ENCODE measurements at places on chromosomes 16 and 17.

- DNase-seq, result no peak
These were observed 119.2 kb downstream of the PITPNC1 start for GRCh38 chr17:67496286-67496685.

- no peak for DNase-seq
These were observed 58.1 kb upstream of the TANC2 start for GRCh38 chr17:62907961-62908360.

- no peak for DNase-seq
These were observed 24.8 kb upstream of the CDRT4 start for GRCh38 chr17:15492186-15492585.

DNA sequence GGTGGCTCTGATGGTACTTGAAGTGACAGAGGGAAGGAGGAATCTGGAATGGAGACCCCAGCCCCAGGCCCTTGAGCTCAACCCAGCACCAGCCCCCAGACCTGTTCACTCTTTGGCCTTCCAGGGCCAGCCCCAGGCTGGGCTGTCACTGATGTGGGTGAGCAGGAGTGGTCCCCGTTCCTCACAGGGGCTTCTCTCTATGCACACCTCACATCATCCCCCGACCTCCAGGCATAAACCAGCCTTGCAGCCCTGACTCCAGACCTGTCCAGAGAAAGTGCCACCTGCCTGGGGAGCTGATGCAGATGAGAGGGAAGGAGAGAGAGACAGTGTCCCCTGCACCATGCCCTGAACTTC lies 182.6 kb upstream of the SDK2 start:
- DNase-seq, result no peak

DNA sequence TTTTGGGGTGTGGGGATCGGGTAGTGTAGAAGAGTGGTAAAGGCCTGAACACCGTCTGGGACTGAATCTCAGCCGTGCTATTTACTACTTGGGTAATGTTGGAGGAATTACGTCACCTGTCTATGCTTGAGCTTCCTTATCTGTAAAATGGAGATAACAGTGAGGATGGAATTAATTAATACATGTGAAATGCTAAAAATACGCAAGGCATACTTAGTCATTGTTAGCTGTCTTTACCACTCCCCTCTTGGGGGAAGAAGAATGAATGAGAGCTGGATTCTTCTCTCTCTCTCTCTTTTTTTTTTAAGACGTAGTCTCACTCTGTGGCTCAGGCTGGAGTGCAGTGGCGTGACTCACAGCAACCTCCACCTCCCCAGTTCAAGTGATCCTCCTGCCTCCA lies 41.1 kb upstream of the TANGO6 start:
- DNase-seq, result no peak

- no peak for DNase-seq
These were observed 220.3 kb upstream of the MON1B start for GRCh38 chr16:76970745-76971099.

- DNase-seq, result no peak
These were observed 897 bp downstream of the OMG start for GRCh38 chr17:31296142-31296541.

- no peak for DNase-seq
These were observed 40.7 kb downstream of the DNAJA2 start for GRCh38 chr16:46932802-46933201.

DNA sequence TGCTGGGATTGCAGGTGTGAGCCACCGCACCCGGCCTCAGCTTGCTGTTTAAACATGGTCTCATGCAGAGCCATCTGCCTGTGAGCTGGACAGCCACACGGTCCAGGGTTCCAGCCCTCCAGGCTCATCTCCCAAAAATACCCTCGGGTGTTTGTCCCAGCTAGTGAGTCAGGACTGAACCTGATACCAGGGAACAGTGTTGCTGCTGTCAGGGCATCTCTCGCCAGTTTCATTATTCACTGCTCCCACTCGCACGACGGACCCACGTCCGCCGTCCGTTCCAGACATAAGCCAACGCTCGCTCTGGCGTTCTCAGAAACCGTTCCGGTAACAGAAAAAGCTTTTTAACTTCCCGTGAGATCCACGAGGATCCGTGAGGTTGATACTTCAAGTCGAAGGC lies 77.6 kb downstream of the NXN start:
- no peak for DNase-seq

- DNase-seq, result peak; percentile 86
These were observed at the start of gene RPL19 for GRCh38 chr17:39200070-39200879. Gene RPL19 (plus strand): TSS chr17:39200283. CDS start chr17:39200345, 62 bp downstream.

GRCh38 chr16:27174798-27175197 lies 28.5 kb upstream of the KDM8 start:
- DNase-seq, result no peak

- no peak for DNase-seq
These were observed 24.8 kb downstream of the TMC7 start for GRCh38 chr16:19008245-19009169.

- peak; percentile 61 for DNase-seq
These were observed 5.3 kb upstream of the CDR2L start for GRCh38 chr17:74981979-74982662.

DNA sequence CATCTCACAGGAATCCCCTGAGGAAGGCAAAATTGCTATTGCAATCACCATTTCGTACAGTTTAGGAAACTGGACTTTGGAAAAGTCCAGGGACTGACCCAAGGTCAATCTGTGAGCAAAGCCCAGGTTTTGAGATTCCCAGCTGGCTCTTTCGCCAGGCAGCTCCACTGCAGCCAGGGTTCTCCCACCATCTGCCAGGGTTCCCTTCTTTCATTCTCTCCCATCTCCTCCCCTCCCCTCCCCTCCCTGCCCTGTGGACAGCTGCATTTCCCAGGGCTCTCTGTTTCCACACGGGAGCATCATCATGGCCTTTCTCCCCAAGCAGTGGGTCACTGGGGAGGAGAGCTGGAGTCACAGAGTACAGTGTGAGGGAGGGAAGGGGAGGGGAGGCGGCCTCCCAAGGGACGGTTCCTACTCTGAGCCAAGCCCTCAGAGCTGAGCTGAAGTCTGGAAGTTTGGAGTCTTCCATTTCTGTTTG lies 11.9 kb upstream of the GSDMA start:
- DNase-seq, result no peak

- no peak for DNase-seq
These were observed 32.5 kb upstream of the RAI1 start for GRCh38 chr17:17648762-17649161.

DNA sequence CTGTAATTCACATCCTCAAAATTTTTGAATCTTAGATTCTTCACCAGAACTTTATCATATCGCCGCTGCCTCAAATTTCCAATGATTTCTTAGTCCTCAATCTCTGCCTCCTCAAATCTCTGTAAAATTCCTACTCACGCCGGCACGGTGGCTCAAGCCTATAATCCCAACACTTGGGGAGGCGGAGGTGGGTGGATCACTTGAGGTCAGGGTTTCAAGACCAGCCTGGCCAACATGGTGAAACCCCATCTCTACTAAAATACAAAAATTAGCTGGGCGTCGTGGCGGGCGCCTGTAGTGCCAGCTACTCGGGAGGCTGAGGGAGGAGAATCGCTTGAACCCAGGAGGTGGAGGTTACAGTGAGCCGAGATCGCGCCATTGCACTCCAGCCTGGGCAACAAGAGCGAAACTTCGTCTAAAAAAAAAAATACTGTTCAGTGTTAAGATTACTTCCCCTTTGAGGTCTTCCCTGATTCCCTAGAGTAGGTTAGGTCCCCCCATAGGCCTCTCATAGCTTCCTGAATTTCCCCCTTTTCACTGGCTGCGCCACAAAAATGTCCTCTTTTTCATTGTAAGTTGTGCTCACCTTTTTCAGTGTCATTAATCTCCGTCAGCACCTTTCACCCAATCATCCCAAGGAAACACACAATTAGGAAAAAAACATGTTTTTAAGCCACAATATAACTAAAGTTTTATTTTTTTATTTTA lies 919 bp upstream of the CBX1 start:
- no peak for DNase-seq

DNA sequence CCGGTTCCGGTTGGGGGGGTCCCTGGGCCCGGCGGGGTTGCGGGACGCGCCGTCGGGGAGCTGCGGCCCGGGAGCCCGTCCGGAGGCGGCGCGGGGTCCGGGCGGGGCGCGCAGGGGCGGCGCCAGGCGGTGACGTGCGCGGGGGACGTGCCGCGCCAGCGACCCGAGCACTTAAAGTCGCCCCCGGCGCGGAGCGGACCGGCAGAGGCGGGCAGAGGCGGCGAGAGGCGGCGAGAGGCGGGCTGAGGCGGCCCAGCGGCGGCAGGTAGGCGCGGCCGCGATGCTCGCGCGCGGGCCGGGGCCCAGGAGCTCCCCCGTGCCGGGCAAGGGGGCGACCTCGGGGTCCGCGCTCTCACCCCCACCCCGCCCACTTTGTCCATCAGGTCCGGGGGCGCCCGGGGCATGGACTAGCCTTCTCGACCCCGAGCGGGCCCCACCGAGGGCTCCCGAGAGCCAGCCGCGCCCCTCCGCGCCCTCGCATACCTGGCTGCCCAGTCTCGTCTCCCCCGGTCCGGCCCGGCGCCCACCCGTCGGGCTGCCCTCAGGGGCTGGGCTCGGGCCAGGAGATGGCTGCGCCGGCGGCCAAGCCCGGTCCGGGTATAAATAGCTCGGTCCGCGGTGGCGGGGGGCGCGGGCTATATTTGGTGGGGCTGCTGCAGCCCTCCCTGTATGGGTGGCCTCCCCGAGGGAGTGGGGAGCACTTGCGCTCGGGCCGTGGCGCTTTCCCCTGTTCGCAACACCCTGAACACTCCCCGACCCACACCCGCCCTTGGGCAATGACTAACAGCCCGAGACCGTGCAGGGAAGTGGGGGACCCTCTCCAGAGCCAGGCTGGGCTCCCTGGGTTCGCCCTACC lies at the start of gene SLC16A3:
TSS of gene SLC16A3 (plus strand) at position 201 of the 856 bp plus-strand sequence. CDS start 6,967 bp downstream, outside the sequence.
- peak; percentile 89 for DNase-seq

DNA sequence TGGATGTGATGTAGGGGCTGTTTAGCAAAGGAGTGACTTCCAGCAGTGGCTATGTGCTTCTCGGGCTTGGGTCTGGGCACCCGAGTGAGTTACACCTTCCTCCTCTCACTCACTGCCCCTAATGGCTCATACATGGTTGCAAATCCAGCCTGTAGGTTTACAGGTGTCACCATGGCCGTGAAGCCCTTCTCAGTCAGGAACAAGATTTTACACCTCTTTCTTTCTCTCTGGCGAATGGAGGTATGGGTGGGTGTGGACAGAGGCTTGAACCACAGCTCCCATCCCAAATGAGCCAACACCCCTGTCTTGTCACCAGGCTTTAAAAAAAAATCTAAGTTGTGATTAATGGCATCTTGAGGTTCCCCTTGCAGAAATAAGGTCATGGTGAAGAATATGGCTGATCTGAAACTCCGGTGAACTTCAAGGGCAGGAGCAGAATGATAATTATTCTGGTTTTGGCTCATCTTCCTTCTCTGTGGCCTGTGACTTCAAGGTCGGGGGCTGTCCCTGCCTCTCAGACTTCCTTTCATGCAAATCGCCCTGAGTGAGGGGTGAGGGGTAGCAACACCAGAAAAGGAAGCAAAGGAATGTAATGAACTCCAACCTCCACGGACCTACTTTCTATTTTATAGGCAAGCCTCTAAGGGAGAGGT lies 331.2 kb downstream of the MAF start:
- peak; percentile 43 for DNase-seq

DNA sequence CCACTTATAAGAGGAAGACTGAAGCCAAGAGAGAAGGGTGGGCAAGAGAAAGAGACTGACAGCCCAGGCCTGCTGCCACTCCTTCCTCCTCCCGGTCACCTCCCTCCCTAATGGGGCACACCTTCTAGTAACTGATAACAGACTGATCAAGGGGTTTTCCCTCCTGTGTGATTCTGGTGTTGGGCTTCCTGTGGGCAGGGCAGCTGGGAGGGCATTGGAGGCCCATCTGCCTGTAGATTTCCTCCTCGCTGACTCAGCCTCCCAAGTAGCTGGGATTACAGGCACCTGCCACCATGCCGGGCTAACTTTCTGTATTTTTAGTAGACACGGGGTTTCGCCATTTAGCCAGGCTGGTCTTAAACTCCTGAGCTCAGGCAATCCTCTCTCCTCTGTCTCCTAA lies 16.2 kb downstream of the CA4 start:
- DNase-seq, result no peak

DNA sequence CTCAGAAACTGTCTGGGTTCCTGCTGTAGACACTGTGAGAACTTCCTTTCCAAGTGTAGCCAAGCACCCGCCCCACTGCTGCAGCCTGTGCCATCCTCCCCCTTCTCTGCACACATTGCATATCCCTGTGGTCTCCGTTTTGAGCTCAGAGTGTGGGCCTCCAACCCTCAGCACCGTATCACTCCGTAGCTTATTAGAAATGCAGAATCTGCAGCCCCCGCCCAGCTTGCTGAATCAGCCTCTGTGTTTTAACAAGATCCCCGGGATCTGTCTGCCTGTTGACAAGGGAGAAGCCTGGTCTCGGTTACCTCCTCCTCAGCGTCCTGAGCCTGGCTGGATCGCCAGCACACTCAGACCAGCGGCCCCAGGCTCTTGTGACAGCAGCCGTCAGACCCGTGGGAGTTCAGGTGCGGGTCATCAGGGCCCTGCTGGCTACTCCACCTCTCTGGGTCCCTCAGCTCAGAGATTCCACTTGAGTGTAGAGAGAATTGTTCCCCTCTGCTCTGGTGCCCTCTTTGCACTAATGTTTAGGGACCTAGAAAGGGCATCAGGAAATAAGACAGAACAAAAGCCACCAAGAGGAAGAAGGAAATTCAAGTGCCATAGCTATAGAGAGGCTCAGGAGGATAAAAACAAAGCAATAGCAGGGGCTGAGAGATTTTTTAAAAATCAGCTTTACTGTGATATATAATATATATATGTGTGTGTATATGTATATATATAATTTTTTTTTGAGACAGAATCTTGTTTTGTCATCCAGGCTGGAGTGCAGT lies 92.3 kb downstream of the PITPNC1 start:
- no peak for DNase-seq

GRCh38 chr16:84502581-84502980 lies 1.9 kb downstream of the MEAK7 start:
- no peak for DNase-seq

- DNase-seq, result no peak
These were observed 99.4 kb downstream of the CYLD start for GRCh38 chr16:50841081-50841886.

DNA sequence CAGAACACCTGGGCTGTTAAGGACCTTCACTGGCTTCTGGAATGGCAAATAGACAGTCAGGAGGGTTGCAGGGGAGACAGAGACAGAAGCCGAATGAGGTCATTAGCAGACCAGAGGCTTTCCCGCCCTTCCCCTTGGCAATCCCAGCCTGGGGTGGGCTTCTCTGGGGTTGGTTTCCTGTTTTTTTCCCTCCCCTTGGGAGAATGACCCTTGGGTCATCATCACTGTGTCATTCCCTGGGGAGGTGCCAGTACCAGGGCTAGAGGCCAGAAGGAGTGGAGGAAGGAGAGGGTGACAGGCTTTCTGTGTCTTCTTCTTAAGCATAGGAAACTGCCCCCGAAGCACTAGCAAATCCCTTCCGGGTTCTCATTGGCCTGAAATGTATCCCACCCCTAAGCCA lies 42.9 kb upstream of the IL21R start:
- DNase-seq, result no peak

GRCh38 chr17:78903101-78903779 lies at the start of gene CEP295NL:
Gene CEP295NL (minus strand): TSS chr17:78903201. CDS start chr17:78901828, 1,373 bp downstream.
- DNase-seq, result no peak

Data from GM12892 (cell line).